ENCODE measurements at places on chromosomes 13 and 19.

- no peak for DNase-seq
Observed at GRCh38 chr13:27463500-27463899, 13.1 kb upstream of the MTIF3 start.

- DNase-seq, result no peak
Observed at GRCh38 chr13:47896111-47896510, 105.0 kb downstream of the SUCLA2 start.

DNA sequence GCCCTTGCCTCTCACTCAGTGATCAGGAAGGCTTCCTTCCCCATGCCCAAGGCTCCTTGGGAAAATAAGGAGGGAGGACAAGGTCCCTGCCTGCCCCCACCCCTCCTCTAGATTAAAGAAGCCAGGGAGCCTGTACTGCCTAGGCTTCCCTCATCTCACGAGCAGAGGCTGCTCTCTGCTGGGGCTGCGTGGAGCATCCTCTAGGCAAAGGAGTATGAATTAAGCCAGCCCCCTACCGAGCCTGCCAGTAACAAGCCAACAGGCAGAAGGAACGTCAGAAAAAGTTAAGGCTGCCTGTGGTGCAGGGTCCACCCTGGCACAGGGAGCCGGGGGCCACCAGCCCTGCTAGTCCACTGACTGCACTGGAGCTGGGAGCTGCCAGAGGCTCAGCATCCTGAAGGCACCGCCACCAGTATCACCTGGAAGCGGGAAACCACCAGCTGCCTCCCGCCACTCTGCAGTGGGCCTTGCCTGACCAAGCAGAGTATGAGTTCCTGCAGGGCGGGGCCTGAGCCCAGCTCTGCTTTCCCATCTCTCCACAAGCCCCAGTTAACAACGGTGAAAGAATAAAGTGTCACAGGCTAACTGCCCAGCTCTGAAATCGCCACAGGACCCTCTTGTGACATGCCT is 6.8 kb downstream of the NAPA start:
- DNase-seq, result no peak

DNA sequence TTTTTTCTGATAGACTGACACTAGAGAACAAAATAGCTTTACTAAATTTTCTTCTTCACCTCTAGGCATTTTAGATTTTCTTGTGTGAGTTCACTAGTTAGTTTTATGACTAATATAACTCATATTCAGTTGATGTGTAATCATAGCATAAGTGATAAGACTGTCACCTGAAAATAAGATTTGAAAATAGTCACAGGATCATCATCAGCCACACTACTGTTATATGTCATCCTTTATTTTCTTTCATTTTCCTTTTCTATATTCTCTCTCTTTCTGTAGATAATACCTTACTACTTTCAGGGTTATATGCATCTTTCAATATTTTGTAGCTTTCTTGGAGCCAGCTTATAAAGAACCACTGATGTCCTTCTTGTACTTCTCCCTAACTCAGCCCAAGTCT is 292.6 kb downstream of the TDRD3 start:
- no peak for DNase-seq

- DNase-seq, result no peak
Observed at GRCh38 chr13:36061621-36062020, 69.6 kb downstream of the DCLK1 start.

- no peak for DNase-seq
Observed at GRCh38 chr13:76875271-76875815, 10.9 kb downstream of the KCTD12 start.

- DNase-seq, result no peak
Observed at GRCh38 chr19:28577233-28577632, 635.7 kb downstream of the UQCRFS1 start.

GRCh38 chr13:97228850-97229521 is 6.9 kb downstream of the MBNL2 start:
- no peak for DNase-seq

DNA sequence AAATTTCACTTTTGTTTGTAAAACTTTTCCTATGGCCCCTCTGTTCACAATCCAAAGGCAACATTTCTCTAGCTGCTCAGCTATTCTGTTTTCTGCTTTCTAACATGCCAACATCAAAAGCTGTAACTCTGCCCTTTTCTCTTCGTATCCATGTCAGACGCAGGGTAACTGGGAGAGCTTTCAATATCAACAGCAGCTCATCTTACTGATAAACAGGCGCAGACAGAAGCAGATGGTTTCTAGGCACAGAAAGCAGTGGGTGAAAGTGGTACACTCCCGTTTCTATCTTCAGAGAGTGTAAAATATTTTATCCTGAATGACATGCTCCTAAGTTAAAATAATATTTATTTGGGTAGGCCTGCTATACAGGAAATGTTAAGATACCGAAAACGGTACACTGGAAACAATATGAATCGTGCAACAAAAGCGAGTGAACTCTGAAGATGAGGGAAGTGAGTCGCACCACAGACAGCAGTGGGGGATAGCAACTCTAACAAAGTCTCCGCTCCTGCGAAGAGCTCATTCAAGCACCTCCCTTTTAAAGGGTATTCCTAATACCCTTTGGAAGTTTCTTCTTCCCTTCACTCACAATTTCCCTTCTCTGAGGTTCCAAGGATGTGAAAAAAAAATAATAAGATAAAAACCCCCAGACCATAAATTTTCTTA is 798.3 kb downstream of the GPC5 start:
- DNase-seq, result no peak

- DNase-seq, result peak; percentile 38
Observed at GRCh38 chr19:3057275-3057714, 5.0 kb downstream of the TLE5 start.

- DNase-seq, result no peak
Observed at GRCh38 chr19:32343550-32344262, 1.7 kb upstream of the ZNF507 start.

GRCh38 chr13:50077431-50077830 is 62.2 kb downstream of the KCNRG start:
- DNase-seq, result no peak

DNA sequence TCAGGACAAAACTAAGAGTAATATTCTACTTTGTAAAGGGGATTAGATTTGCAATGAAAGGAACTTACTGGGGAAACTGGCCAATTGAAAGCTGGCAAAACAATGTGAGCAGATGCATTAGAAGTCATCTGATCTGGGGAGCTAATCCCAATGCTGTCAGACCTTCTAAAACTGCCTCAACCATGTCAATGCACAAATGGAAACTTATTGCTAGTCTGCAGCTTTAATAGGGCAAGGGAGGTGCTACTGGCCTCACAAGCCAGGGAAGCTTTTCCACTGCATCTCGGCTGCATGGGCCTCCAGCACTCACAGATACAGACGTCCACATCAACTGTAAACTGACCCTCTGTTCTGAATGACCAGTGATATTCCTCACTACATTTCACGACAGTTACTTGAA is 154.2 kb downstream of the LHFPL6 start:
- no peak for DNase-seq

DNA sequence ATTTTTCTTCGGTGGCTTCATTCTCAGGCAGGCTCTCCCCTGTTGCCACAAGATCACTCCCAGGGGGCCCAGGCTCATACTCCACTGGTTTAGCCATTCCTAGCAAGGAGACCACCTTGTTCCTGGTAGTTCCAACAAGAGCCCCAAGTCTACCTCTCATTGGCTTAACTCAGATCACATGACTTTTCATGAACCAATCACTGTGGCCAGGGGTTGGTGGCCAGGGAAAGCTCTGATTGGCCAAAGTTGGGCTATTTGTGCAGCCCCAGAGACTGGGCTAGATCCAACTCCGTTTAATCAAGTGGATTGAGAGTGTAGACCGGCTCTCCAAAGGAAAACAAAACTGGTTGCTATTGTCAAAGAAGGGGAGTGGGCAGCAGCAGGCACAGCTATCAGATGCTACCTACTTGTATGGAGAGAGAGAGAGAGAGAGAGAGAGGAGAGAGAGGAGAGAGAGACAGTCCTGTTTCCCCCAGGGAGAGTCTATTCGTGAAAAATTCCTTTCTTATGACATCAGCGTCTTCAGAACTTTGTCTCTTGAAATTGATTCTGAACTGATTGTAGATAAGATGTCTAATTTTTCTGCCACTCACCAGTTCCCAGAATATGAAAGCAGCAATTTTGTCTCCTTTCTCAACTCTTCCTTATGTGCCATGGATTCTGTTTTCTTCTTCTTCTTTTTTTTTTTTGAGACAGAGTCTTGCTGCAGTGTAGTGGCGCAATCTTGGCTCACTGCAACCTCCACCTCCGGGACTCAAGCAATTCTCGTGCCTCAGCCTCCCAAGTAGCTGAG is 5.9 kb downstream of the CEACAM19 start:
- no peak for DNase-seq

DNA sequence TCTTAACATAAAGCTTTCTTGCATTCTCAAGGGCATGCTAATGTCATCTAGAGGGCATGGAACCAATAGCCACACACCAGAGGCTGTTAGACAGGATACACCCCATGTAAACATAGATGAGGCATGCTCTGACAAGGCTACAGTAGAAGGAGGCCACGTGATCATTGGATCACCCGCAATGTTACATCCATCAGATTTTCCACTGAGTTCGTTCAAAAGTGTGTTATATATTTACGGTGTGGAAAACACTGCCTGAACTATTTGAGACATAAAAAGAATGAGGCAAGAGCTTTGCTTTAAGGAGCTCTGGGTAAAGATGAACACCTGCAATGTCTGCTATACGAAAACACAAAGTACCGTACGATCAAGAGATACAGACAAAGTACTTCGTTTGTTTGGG is 817.5 kb upstream of the SLC10A2 start:
- DNase-seq, result no peak

DNA sequence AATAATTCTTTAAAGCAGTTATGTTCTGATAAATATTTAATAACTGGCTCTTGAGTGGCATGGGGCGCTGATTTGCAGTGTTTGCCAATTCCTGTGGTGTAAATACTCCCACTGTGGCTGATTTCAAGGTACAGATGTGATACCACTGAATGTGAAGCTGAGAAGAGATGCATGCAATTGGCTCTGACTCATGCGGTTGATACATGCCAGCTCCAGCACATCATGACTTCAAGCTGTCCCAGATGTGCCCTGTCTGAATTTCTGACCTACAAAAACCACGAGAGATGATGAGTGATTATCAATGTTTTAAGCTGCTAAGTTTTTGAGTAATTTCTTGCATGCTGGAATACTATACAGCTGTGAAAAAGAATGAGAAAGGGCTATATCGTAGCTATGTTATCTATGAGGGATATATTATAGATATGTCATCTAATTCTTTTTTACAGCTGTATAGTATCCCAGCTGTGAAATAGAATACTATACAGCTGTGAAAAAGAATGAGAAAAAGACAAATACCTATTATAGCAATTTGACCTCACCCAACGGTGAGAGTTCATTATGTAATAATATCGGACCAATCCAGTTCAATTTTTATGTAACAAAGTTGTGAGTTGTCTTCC is 7.6 kb upstream of the ACSBG2 start:
- DNase-seq, result no peak

GRCh38 chr13:50358231-50359040 is 343.2 kb downstream of the KCNRG start:
- DNase-seq, result peak; percentile 21

GRCh38 chr19:52296400-52296772 is 583 bp upstream of the ZNF480 start:
- no peak for DNase-seq

GRCh38 chr13:31096654-31097302 is 64.9 kb downstream of the HSPH1 start:
- DNase-seq, result no peak

- DNase-seq, result no peak
Observed at GRCh38 chr13:97257800-97258799, 36.0 kb downstream of the MBNL2 start.

- no peak for DNase-seq
Observed at GRCh38 chr13:75514080-75514995, 23.3 kb downstream of the COMMD6 start.

Measured in NCI-H1105 treated with DMSO at 0.1 percent for 48 hours (cell line).